ENCODE measurements at places on chromosomes 2 and 18.

DNA sequence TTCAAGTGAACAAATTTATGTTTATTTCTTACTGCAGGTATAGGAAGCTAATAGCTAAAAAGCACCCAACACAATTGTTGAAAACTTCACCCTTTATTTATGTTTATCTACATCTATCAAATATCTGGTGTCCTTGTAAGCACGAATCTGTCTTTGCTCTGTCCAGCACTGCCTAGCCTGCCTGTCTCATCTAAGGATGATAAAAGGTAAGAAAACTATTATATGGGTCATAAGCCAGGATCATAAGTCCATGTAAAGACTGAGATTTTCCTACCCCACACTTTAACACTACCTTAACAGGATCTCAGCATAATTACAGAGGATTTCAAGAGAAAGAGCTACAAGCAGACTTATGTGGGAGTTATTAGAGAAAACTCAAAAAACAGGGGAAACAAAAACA lies 365.6 kb upstream of the TMEFF2 start:
- DNase-seq: no peak

- DNase-seq: no peak
These were observed 82.0 kb downstream of the LIMS1 start for GRCh38 chr2:108616318-108616717.

GRCh38 chr18:23872701-23873550 lies 141.6 kb upstream of the TTC39C start:
- DNase-seq: no peak

- no peak for DNase-seq
These were observed 7.9 kb downstream of the SERPINB12 start for GRCh38 chr18:63550068-63550467.

GRCh38 chr2:190766595-190766994 lies 114.0 kb upstream of the GLS start:
- DNase-seq: no peak

DNA sequence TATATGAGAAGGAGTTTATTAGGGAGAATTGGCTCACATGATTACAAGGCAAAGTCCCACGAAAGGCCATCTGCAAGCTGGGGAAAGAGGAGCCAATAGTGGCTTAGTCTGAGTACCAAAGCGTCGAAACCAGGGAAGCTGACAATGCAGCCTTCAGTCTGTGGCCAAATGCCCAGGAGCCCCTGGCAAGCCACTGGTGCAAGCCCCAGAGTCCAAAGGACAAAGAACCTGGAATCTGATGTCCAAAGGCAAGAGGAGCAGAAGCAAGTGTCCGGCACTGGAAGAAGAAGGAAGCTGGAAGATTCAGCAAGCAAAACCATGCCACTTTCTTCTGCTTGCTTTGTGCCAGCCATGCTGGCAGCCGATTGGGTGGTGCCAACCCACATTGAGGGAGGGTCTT lies 74.3 kb upstream of the NPAS2 start:
- no peak for DNase-seq
